Motor neuron (in vitro differentiated cells): ENCODE measurements at places on chromosomes 12 and 14. TPM values are rescaled to one million over a fixed set of nuclear protein-coding genes. Genes with fewer than 3 reads are reported as not detected.

GRCh38 chr12:56520048-56520447 lies 1.6 kb upstream of the RBMS2 start:
- no peak for ATAC-seq

DNA sequence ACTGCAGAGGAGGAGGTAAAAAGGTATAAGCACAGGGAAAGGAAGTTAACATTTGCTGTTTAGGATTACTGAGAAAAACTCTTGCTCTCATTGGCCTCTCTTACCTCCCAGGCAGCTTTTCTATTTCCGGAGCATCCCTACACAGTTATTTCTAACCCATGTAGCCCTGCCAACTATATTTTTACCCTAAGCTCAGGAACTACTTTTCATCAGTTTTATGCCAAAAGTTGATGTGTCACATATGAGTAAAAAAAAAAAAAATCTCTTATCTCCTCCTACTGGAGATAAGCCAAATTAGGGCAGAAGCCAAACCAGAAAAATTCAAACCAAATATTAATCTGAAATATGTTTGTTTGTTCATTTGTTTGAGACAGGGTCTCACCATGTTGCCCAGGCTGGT lies 34.4 kb upstream of the PSMA6 start:
- ATAC-seq: no peak

DNA sequence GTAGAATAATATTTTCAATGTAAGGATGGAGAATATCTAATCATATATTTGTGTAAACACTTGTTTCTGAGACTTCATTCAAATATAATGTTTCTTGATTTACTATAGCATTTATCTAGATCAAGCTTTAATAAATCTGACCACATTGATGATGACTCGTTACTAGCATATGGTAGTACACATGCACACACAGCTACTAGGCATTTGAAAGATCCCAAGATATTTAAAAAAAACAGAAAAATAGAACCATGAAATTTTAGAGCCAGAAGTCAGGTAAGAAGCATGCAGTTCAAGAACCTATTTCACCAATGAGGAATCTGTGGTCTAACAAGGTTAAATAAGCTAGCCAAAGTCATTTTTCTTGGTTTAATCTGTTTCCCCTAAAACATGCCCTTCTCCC lies 32.0 kb downstream of the DCP1B start:
- ATAC-seq: peak; percentile 43

- ATAC-seq: no peak
These were observed 2.8 kb downstream of the TRHDE start for GRCh38 chr12:72274931-72275330.

DNA sequence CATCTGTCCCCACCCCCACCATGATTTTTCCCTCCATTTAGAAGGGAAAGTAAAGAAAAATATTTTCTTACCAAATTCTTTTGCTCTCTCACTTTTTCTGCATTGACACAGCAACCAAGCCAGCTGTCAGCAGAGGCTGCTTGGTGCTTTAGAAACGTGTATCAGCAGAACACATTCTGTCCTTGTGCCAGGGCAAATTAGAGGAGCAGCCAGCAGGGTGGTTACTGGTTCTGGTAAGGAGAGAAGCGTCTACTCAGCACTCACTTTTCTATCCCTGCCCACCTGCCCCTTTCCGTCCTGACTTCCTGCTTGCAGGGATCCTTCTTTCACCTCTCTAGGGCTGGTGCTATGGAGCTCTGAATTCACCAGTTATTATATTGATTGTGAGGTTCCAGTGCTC lies 327.5 kb upstream of the PDE3A start:
- peak; percentile 61 for ATAC-seq

DNA sequence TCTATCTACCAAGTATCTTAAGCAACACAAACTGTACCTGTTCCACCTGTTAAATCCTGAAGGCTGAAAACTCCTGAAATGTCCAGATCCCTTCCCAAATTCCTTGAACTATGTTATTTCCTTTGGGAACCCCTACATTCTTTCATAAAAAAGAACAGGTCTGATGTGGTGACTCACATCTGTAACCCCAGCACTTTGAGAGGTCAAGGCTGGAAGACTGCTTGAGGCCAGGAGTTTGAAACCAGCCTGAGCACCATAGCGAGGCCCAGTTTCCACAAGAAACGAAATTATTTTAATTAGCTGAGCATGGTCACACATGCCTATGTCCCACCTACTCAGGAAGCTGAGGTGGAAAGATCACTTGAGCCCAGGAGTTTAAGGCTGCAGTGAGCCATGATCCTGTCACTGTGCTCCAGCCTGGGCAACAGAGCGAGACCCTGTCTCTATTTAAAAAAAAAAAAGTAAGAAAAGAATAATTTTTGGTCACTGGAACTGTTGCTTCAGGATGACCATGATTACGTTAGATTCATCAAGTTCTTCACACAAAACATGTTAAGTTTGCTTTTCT lies 84.3 kb downstream of the PHLDA1 start:
- no peak for ATAC-seq

Gene KCNA5
- 1.5 and 2.0 TPM in 2 replicates for total RNA-seq

GRCh38 chr12:131002216-131002631 lies 48.5 kb downstream of the ADGRD1 start:
- peak; percentile 89 for ATAC-seq

DNA sequence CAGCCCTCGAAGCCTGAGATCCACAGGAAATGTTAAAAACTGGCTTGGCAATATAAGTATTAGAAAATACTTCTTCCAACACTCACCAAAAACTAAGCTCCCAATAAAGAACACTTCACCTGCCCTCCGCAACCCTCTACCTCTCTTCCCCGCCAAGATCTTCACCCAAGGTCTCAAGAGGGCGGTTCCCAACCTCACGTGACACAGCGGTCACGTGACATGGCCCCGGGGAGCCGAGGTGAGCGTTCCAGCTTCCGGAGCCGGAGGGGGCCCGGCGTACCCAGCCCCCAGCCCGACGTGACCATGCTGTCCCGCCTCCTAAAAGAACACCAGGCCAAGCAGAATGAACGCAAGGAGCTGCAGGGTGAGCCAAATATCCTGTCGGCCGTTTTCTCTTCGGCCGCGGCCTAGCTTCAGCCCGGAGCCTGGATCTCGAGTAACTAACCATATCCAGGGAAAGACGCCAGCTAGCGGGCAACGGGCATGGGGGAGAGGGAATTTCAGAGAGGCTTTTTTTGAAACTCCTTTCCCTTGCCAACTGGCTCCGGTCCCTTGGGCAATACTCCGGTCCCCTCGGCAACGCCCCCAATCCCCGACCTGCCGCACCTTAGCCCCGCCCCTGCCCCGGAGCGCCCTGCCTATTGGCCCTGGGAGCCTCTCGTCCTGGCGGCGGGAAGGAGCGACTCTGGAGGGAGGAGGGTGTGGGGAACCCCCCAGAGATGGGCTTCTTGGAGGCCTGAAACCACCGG lies at the start of gene BLOC1S1:
BLOC1S1 (plus strand) TSS at position 214 of the 749 bp plus-strand sequence; CDS start at position 220, 6 bp downstream.
- ATAC-seq: peak; percentile 35

GRCh38 chr14:103863245-103863644 lies 15.9 kb upstream of the PPP1R13B start:
- ATAC-seq: no peak

- ATAC-seq: no peak
These were observed 133.3 kb downstream of the CHST11 start for GRCh38 chr12:104590022-104590421.

DNA sequence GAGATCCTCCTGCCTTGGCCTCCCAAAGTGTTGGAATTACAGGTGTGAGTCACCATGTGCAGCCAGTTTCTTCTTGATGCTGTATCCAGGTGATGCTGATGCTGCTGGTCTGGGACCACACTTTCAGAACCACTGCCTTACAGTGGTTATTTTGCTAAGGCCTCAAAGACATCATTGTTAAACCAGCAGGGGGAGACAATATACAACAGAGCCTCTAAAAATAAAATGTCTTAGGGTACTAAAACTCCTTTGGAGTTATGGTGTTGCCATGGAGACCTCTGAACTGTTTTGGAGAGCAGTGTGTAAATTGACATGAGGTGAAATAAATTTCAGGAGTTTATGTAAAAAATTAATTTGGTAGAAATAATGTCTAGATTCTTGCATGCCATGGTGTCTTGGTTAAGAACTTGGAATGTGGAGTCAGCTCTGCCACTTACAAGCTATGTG lies 1.1 kb upstream of the ARG2 start:
- peak; percentile 46 for ATAC-seq

DNA sequence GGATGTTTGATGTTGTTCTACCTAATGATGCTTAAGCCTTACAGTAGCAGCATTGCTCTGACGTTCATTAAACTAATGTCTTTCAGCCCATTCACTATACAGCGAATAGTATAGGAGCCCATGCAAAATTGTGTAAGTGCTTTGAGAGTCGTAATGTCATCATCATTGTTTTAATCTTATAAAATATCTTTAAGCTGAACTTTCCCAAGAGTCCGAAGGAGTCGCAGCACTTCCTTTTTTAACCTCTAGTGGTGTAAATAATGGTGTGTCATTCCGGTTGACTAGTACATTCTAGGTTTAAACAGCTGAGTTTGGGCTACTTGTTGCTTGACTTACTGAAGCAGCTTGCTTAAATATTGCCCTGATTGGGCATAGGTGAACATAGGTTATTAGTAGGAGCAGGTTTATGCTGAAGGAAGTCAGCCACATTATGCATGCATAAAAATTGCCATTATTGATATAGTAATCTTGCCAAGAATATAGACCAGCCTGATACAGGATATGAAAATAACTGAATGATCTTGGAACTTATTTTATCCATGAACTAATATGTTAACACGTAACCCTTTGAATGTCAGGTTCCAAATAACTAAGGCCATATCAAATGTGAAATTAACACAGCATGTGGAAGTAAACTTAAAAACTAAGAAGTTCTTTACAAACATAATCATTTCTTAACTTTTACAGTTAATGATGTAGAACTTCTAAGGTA lies 2.6 kb downstream of the WNK1 start:
- ATAC-seq: no peak

GRCh38 chr14:76678244-76678800 lies 82.9 kb upstream of the VASH1 start:
- ATAC-seq: no peak

Gene C14orf119
- total RNA-seq: 43.8 and 44.5 TPM in 2 replicates

DNA sequence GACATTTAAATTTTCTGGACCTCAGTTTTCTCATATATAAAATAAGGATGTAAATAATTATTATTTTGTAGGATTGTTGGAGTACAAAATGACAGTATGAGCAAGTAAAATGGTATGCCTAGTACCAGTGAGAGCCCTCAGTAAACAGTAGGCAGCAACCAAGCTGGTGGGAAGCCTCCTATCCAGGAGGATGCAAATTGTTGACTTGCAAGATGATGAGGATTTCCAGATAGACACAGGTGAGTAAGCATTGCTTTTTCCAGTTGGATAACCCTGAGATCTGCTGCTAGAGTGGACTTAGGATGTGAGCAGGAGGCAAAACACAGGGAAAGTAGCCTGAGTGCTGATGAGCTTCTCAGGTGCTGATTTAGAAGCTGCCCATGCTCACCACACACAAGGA lies 28.2 kb upstream of the AMIGO2 start:
- no peak for ATAC-seq

GRCh38 chr14:39576736-39577135 lies 144.5 kb upstream of the FBXO33 start:
- ATAC-seq: no peak

GRCh38 chr12:76921100-76921471 lies 42.3 kb upstream of the CSRP2 start:
- no peak for ATAC-seq

DNA sequence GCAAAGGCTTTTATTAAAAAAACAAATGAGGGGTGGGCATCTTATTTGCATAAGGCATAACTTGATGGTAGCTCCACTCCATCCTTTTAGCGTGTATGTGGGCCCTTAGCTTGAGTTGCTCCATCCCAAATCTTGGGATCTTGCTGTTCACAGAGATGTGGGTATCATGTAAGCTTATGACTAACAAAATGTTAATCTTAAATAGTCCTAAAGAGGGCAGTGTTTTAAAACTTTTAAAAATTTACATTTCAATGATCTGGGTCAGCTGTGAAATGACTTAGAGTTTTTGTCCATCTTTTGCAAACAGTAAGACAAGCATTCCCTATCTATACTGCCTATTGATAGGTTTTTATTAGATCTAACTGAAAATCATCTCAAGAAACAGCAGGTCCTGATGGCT lies 86.0 kb downstream of the SLCO1A2 start:
- ATAC-seq: no peak

GRCh38 chr12:7123806-7124522 lies 4.7 kb downstream of the RBP5 start:
- no peak for ATAC-seq

Gene MDGA2
- 11.7 and 12.8 TPM in 2 replicates for total RNA-seq

GRCh38 chr12:25811656-25812126 lies 146.8 kb upstream of the RASSF8 start:
- peak; percentile 91 for ATAC-seq

Gene KITLG
- total RNA-seq: 11.9 and 14.7 TPM in 2 replicates

Gene ZNF891
- total RNA-seq: 6.4 and 6.5 TPM in 2 replicates

Gene TMPRSS12
- not detected in 2 replicates for total RNA-seq

GRCh38 chr14:104440297-104440956 lies 139.1 kb upstream of the C14orf180 start:
- no peak for ATAC-seq

- ATAC-seq: no peak
These were observed 16.3 kb downstream of the GLTP start for GRCh38 chr12:109863847-109864712.

Gene OTX2
- 0.27 and 0.33 TPM in 2 replicates for total RNA-seq

Gene PAN2
- 23.0 and 25.1 TPM in 2 replicates for total RNA-seq

Gene SERPINA12
- total RNA-seq: not detected in 2 replicates

GRCh38 chr12:106142591-106143261 lies 4.0 kb upstream of the NUAK1 start:
- no peak for ATAC-seq

DNA sequence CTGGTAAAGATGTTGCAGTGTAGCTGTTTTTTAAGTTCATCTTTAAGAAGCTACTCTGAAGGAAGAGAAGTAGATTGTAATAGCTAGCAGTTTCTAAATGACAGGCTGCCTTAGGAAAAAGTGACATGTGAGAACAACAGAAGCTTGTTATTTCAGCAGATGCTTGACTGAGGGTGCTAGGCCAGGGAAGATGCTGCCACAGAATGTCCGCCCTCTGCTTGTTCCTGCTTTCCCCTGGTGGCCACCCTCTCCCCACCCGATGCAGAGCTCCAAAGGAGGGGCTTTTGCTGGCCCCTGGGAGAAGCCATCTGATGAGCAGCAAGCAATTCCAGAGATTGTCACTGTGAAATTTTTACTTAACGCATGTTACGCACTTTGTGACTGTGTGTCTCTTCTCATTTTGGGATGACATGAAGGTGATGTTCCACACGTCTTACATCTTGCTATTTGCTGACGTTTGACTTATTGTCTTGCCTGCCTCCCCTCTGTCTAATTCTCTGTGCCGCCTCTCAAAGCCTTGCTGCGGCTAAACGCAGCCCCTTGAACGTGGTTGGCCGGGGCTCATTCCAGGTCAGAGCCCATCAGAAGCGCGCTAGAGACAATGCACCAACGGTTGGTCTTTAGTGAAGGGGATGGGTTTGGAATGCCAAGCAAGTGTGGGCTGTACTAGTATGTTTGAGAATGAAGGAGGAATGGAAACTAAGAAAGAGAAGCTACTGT lies 44.8 kb downstream of the WDR20 start:
- ATAC-seq: no peak

DNA sequence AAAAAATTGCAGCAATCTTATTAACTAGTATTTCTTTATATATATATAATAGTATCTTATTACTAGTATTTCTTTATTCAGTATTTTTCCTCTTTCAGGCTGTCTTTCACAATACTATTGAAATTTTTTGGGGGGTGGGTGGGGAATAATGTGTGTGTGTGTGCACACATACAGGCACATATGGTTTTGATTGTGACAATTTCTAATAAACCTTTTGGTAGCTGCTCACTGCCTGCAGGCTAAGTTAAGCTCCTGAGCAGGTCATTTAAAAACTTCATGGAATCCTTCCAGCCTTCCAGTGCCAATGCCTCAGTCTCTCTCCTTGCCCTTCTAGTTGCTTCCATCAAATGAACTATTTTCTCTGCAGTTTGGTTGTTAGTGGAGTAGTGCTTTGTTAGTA lies 490.1 kb downstream of the PCNX1 start:
- no peak for ATAC-seq
